Activated CD8-positive, alpha-beta T cell treated with anti-CD3 and anti-CD28 coated beads for 36 hours (primary cell): ENCODE measurements at places on chromosomes 6 and 20.

- no peak overlapping the region for H3K4me3 ChIP-seq
- DNase-seq, result no peak
- H3K4me1 ChIP-seq, result no peaks in the 10 kb centered on the region
Measured at GRCh38 chr20:4512891-4513550, 208.7 kb upstream of the PRND start.

DNA sequence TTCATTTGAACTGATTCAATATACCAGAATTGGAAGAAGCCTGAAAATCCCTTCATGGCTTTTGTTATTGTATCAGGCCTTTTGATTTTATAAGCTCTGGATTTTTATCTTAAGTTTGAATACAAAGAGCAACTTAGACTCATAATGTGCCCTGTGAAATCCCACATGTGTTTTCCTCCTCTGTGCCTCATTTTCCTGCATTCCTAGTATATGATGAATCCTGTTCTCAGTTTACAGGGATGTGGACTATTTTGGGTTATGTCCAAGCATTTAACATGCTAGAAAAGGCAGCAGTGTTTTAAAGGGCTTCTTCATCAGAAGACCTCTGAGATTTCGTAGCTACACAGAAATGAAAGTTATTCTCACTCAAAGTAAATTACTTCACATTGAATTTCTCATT, 455.0 kb downstream of the RFPL4B start:
- no peak for DNase-seq
- H3K27ac ChIP-seq, result no peak overlapping the region
- H3K4me3 ChIP-seq, result no peak overlapping the region
- no peaks in the 10 kb centered on the region for H3K27me3 ChIP-seq
- H3K4me1 ChIP-seq, result no peaks in the 10 kb centered on the region
- H3K36me3 ChIP-seq, result no peaks in the 10 kb centered on the region

GRCh38 chr6:31528307-31528777, 420 bp upstream of the MCCD1 start:
- H3K36me3 ChIP-seq, result peaks cover 31% of the 10 kb centered on the region
- H3K4me3 ChIP-seq, result no peak overlapping the region
- no peaks in the 10 kb centered on the region for H3K27me3 ChIP-seq
- peaks cover 9% of the 10 kb centered on the region for H3K4me1 ChIP-seq
- no peak overlapping the region for H3K27ac ChIP-seq

DNA sequence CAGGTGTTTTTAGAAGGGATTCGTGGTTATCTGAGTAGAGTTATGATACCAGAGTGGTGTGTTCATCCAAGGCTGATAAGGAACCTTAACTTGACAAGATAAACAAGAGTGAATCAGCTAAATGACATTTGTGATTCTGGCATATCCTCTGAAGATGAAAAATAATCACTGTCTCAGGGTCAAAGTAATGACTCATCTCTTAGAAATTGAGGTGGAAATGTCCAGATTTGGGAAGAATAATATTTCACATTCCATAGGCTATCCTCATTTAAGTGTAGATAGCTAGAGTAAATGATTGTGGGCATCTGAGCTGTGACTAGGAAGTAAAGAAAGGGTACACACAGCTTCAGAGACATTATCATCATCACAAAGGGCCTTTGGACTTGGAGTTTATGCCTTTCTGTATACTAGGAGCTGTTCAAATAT, 255.7 kb downstream of the GJA1 start:
- DNase-seq, result no peak
- no peak overlapping the region for H3K27ac ChIP-seq
- no peak overlapping the region for H3K4me3 ChIP-seq
- no peaks in the 10 kb centered on the region for H3K36me3 ChIP-seq
